ENCODE measurements at places on chromosomes 2 and 18.

GRCh38 chr2:65576861-65577601, 144.6 kb upstream of the SPRED2 start:
- no peak for DNase-seq

DNA sequence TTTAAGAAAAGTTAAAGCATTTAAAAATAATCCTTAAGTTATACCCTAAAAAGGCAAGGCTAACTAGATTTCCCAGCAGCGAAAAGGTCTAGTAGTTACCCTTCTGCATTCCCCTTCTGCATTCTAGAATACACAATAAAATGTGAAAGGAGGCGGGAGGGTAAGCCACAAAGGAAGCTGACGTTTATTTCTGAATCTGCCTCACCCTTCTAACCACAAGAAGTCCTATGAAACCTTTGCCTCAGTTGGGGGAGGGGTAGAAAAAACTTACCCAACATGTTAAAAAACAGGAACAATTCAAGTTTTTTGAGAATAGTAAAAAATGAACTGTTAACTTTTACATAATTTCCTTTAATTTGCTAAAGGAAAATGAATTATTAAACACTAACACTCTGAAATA, 11.3 kb downstream of the STK17B start:
- DNase-seq = peak; percentile 65

DNA sequence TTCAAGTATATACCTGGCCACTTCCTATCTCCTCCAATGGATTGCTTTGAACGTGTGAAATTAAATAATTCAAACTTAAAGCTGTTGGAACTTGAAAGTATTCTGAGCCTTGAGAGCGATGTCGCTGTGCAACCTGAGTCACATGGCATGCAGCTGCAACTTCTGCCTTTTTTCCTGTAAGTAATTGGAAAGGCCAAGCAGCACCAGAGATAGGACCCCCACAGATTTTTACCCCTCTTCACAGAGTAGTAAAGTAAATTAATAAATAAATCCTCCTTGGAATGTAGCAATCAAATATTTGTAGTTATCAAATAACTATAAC, 3.2 kb upstream of the RNF149 start:
- no peak for DNase-seq

- no peak for DNase-seq
Measured at GRCh38 chr2:225429717-225430116, 30.2 kb downstream of the NYAP2 start.

DNA sequence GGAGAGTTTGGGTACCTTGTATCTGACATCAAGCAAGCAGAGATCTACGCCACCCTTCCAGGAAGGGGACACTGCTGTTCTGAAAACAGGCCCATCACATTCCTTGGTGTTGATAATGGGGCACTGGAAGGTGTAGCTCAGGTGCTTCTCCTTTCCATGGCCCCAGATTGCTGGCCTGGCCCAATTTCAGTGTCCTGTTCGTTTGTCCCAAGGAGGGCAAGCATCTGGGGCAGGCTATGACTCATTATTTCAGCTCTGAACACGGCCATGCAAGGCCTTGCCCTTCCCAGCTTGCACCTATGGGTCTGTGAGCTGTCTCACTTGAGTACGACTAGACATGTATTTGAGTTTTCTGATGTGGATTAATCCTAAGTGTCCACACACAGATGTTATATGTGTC, 101.5 kb downstream of the FHOD3 start:
- no peak for DNase-seq

- no peak for DNase-seq
Measured at GRCh38 chr18:39208729-39209128, 1643.1 kb upstream of the CELF4 start.

- DNase-seq = no peak
Measured at GRCh38 chr2:217023611-217024010, 163.7 kb upstream of the TNP1 start.

DNA sequence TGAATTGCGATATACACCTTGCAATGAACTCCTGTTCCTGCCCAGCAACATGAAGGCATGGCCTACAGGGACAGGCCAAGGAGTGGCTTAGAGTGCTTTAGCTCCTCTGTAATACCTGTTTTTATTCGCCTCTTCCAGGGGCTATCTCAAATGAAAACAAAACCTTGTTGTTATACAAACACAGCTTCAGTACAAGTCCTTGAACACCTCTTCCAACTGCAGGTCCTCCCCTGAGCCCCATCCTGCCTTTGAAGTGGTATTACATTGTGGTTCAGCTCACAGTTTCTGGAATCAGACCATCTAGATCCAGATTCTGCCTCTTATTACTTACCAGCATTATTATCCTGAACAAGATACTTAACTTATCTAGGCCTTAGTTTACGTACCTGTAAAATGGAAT, 83.0 kb upstream of the HNRNPA3 start:
- DNase-seq = no peak

- no peak for DNase-seq
Measured at GRCh38 chr2:191268596-191268995, 23.4 kb downstream of the MYO1B start.

- DNase-seq = no peak
Measured at GRCh38 chr2:190627448-190628412, 21.2 kb upstream of the NAB1 start.

- no peak for DNase-seq
Measured at GRCh38 chr2:119409506-119409905, 22.1 kb upstream of the TMEM37 start.

DNA sequence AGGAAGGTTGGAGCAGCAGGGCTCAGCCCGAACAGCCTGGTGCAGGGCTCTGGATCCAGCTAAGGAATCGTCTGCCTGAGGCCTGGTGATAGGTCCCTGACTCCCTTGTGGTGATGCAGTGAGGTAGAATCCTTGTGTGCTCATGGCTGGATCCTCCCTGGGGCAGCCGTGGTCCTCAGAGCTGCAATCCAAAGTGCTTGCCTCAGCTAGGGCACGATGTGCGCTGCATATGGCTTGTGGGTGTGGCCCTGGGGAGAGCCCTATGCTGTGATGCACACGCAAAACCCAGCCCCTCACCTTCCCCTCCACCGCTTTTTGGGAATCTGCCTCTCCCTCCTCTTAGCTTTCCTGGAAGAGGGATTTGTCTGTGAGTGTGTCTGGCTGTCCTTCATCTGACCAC, 142.2 kb downstream of the DYSF start:
- DNase-seq = no peak

DNA sequence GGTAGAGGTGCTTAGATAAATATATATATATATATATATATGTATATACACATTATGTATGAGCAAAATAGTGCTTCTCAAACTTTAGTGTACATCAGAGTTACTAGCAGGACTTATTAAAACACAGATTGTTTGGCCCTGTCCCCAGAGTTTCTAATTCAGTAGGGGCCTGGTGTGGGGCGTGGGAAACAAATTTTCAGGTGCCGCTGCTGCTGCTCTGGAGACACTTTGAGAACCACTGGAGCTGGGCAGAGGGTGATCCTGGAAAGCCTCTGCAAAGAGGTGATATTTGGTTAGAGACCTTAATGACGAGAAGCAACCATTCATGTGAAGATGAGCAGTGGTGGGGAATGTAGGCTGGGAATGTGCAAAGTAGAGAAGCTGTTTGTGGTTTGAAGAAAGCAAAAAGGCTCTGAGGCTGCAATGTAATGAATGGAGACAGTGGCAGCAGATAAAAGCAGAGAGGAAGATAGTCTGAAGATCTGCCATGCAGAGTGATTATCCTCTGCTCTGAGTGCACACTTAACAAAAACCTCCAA, 142.9 kb downstream of the PLCL1 start:
- no peak for DNase-seq
